Myometrial cell (primary cell): ENCODE measurements at places on chromosomes 4 and X. TPM values are rescaled to one million over a fixed set of nuclear protein-coding genes. Genes with fewer than 3 reads are reported as not detected.

Gene SH2D1A
- not detected in 2 replicates for total RNA-seq

Gene PCDH19
- under 0.01 TPM in 1 of 2 replicates, not detected in the other for total RNA-seq

Gene NUDT11
- total RNA-seq, result 10.1 and 13.0 TPM in 2 replicates

Gene SPINK2
- total RNA-seq, result not detected in 2 replicates

Gene RHOH
- total RNA-seq, result 0.53 TPM in 1 of 2 replicates, not detected in the other

Gene LNX1
- 0.29 TPM in 1 of 2 replicates, not detected in the other for total RNA-seq

Gene GC
- not detected in 2 replicates for total RNA-seq

Gene TGIF2LX
- not detected in 2 replicates for total RNA-seq

Gene UCP1
- total RNA-seq, result not detected in 2 replicates
